ENCODE measurements at places on chromosomes 3 and 15. TPM values are rescaled to one million over a fixed set of nuclear protein-coding genes. Genes with fewer than 3 reads are reported as not detected.
A peak's percentile ranks its signal among the peaks of the same experiment; 100 is the strongest.

The CHRFAM7A gene
- total RNA-seq = 0.26 TPM

The ABI3BP gene
- 6.2 TPM for total RNA-seq

The CADPS gene
- total RNA-seq = 33.1 TPM

The TMEM266 gene
- total RNA-seq = 0.26 TPM

The CACNA2D3 gene
- total RNA-seq = 0.77 TPM

The TBC1D5 gene
- 129 TPM for total RNA-seq

The MYLK gene
- 740 TPM for total RNA-seq

The NFKBIZ gene
- total RNA-seq = 15.4 TPM

The TRAIP gene
- 0.77 TPM for total RNA-seq

DNA sequence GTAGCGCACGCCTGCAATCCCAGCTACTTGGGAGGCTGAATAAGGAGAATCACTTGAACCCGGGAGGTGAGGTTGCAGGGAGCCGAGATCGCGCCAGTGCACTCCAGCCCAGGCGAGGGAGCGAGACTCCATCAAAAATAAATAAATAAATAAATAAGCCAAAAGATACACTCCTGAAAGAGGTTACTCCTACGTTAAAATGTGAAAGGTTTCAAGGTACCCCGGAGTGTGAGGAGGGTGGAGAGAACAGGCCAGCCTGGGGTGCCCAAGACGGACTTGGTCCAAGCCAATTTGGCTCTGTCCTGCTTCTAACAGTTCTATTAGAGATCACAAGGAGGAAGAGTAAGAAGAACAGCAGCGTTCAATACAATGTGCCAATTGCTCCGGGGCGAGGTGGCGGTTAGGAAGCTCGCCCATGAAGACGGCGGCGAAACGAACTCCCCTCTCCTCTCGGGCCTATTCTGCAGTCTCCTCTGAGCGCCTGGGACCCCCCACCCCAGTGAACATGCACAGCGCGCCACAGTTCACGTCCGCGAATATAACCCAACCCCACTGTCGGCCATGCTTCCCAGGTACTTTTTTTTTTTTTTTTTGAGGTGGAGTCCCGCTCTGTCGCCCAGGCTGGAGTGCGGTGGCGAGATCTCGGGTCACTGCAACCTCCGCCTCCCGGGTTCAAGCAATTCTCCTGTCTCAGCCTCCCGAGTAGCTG is 942 bp downstream of the ELP6 start:
- peak; percentile 25 for DNase-seq
- peaks cover 4% of the 10 kb centered on the region for H3K4me1 ChIP-seq
- peak overlapping the region; percentile 90 for H3K27ac ChIP-seq
- peak overlapping the region; percentile 91 for H3K4me3 ChIP-seq

DNA sequence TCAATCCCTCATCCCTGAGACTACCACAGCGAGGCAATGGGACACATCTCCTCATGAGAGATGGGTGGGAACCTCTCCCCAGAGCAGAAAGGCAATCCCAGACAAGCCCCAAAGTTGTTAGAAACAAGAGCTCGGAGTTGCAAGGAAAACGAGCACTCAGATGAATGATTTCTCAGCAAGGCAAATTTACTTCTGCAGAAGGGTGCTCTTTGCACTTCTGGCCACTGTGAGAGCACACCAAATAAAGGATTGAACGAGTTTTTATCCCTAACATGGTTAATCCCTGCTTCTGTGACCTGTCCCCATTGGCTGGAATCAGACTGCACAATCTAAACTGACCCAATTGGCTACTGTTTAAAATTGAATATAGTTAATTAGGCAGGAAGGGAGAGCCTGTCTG is 339.1 kb upstream of the POU1F1 start:
- no peaks in the 10 kb centered on the region for H3K36me3 ChIP-seq
- DNase-seq = no peak
- no peaks in the 10 kb centered on the region for H3K27me3 ChIP-seq

GRCh38 chr15:95973566-95974256 is 356.8 kb upstream of the NR2F2 start:
- no peaks in the 10 kb centered on the region for H3K27me3 ChIP-seq
- H3K27ac ChIP-seq = no peak overlapping the region
- no peak overlapping the region for H3K4me3 ChIP-seq
- H3K4me1 ChIP-seq = peaks cover 6% of the 10 kb centered on the region

GRCh38 chr3:17115186-17115585 is 230.4 kb downstream of the PLCL2 start:
- H3K4me3 ChIP-seq = no peak overlapping the region
- DNase-seq = peak; percentile 55
- H3K36me3 ChIP-seq = no peaks in the 10 kb centered on the region
- H3K4me1 ChIP-seq = no peaks in the 10 kb centered on the region

DNA sequence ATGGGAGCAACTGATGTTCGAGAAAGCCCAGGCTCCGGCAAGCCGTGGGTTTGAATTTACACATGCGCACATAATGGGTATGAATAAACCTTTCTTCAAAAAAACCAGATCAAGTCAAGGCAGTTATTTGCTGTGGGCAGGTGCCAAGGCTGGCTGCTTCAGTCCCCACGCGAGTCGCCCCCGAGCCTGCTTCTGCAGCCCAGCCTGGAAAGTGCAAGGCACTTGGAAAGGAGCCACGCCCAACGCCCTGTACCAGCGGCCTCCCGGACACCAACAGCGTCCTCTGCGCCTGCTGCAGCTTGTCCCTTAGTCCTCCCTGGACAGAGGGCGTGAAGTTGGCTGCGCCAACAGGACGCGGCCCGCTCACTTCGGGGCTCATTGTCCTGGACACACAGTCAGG is 68.9 kb downstream of the KLF15 start:
- no peak for DNase-seq
- peaks cover 7% of the 10 kb centered on the region for H3K4me1 ChIP-seq
- H3K27ac ChIP-seq = no peak overlapping the region
- no peaks in the 10 kb centered on the region for H3K36me3 ChIP-seq
- H3K27me3 ChIP-seq = peaks cover 6% of the 10 kb centered on the region

DNA sequence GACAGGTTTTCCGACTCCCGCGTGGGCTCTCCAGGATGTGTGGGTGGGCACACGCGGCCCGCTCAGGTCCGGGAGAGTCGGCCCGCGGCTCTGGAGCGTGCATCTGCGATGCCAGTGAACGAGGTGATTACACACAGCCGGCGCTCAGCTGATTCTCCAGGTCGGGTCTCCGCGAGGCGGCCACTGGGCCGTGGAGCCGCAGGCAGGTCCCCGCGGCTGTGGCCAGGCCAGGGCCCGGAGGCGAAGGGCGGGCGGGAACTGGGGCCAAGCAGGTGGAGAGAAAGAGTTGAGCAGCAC is 13.2 kb downstream of the PAK6 start:
- H3K4me3 ChIP-seq = no peak overlapping the region
- no peak overlapping the region for H3K27ac ChIP-seq
- no peaks in the 10 kb centered on the region for H3K36me3 ChIP-seq
- no peaks in the 10 kb centered on the region for H3K4me1 ChIP-seq
- peaks cover 42% of the 10 kb centered on the region for H3K27me3 ChIP-seq

DNA sequence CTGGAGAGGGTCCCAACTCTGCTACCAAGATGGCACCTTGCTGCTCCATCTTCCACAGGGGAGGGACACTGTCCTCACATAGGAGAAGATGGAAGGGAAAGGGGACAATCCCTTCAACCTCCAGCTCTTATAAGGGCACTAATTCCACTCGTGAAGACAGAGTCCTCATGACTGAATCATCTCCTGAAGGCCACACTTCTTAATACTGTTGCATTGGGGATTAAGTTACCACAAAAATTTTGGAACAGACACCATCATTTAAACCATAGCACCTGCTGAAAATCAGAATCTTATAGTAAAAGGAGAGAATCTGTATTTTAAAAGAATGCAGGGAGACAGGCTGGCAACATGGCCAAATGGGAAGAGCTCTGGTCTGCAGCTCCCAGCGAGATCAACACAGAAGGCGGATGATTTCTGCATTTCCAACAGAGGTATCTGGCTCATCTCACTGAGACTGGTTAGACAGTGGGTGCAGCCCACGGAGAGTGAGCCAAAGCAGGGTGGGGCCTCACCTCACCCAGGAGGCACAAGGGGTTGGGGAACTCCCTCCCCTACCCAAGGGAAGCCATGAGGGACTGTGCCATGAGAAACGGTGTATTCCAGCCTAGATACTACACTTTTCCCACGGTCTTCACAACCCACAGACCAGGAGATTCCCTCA is 69.4 kb upstream of the LIPC start:
- H3K4me1 ChIP-seq = peaks cover 6% of the 10 kb centered on the region
- no peak for DNase-seq
- no peak overlapping the region for H3K27ac ChIP-seq

DNA sequence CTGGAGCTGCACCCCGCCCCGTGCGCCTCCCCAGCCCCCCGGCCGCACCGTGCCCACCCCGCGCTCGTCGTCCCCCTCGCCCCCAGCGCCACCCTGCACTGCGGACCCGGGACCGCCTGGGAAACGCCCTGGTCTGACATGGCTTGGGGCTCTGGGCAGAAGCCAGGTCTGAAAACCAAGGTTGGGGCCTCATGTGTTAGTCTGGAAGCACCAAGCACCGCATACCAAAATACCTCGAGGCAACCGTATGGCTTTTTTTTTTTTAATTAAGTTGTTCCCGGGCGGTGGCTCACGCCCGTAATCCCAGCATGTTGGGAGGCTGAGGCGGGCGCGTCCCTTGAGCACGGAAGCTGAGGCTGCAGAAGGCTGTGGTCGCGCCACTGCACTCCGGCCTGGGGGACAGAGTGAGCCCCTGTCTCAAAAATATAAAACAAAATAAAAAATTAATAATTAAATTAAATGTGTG is 91.5 kb upstream of the CHD2 start:
- no peaks in the 10 kb centered on the region for H3K27me3 ChIP-seq
- H3K27ac ChIP-seq = peak overlapping the region; percentile 94
- peak; percentile 80 for DNase-seq

GRCh38 chr3:99646107-99646435 is 7.7 kb downstream of the COL8A1 start:
- no peak overlapping the region for H3K4me3 ChIP-seq
- peak; percentile 53 for DNase-seq
- peak overlapping the region; percentile 31 for H3K27ac ChIP-seq
- no peaks in the 10 kb centered on the region for H3K27me3 ChIP-seq
- no peaks in the 10 kb centered on the region for H3K36me3 ChIP-seq
- H3K4me1 ChIP-seq = peaks cover 26% of the 10 kb centered on the region

GRCh38 chr3:197256836-197257444 is 41.5 kb downstream of the DLG1 start:
- no peak overlapping the region for H3K27ac ChIP-seq
- H3K27me3 ChIP-seq = no peaks in the 10 kb centered on the region
- H3K4me3 ChIP-seq = no peak overlapping the region
- no peaks in the 10 kb centered on the region for H3K36me3 ChIP-seq
- peak; percentile 73 for DNase-seq
